ENCODE measurements at places on chromosomes 4 and X.

- no peak for DNase-seq
These were observed 75.0 kb downstream of the MAOA start for GRCh38 chrX:43731086-43731485.

DNA sequence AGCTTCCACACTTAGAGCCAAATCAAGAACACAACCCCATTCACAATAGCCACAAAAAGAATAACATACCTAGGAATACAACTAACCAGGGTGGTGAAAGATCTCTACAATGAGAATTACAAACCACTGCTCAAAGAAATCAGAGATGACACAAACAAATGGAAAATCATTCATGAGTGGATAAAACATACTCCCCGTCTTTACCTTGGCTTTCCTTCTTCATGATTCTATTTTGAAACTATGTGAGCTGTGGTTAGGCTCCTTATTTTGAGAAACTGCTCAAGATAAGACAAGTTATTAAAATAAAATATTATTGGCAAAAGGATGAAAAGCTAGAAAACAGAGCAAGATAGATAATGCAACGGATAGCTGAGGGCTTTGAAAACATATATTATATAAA is 598.1 kb upstream of the FAT1 start:
- no peak for DNase-seq

- no peak for DNase-seq
These were observed 48.1 kb upstream of the RAP2C start for GRCh38 chrX:132267392-132267791.

DNA sequence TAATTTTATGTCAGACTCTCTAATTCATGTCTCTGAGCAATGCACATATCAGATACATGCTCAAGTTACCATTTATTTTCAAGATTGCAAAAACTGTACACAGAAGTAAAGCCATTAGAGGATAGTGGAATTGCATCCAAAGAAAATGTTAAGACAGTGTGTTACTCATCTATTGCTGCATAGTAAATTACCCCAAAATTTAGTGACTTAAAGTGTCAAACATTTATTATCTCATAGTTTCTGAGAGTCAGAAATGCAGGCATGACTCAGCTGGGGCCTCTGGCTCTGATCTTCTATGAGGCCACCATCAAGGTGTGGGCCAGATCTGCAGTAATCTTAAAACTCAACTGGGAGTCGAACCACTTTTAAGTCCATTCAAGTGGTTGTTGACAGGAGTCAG is 275.2 kb downstream of the QDPR start:
- no peak for DNase-seq

- no peak for DNase-seq
These were observed 118.2 kb downstream of the EPHA5 start for GRCh38 chr4:65552057-65552456.
